NT2/D1 (cell line): ENCODE measurements at places on chromosomes 3 and 15.

GRCh38 chr3:27451842-27452241 is 32.3 kb downstream of the SLC4A7 start:
- DNase-seq: no peak

GRCh38 chr3:190941694-190942260 is 79.3 kb upstream of the GMNC start:
- no peak for DNase-seq

DNA sequence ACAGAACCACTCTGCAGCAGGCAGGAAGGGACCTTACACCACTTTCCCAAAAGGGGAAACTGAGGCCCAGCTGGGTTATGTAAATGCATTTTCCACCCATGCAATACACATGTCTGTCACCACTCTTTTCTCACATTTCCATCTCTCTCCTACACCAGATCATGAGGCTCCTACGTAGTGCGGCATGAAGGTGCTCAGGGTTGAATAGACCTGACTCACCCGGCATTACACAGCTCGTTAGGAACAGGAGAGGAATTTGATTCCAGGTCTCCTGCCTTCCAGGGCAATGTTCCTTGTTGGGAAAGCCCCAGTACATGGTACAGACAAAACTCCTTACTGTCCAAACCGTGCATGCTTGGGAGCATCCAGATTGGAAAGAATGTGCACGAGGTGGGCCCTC is 61.9 kb upstream of the DCLK3 start:
- no peak for DNase-seq

GRCh38 chr3:133159498-133160475 is 121.6 kb downstream of the TMEM108 start:
- DNase-seq: no peak

DNA sequence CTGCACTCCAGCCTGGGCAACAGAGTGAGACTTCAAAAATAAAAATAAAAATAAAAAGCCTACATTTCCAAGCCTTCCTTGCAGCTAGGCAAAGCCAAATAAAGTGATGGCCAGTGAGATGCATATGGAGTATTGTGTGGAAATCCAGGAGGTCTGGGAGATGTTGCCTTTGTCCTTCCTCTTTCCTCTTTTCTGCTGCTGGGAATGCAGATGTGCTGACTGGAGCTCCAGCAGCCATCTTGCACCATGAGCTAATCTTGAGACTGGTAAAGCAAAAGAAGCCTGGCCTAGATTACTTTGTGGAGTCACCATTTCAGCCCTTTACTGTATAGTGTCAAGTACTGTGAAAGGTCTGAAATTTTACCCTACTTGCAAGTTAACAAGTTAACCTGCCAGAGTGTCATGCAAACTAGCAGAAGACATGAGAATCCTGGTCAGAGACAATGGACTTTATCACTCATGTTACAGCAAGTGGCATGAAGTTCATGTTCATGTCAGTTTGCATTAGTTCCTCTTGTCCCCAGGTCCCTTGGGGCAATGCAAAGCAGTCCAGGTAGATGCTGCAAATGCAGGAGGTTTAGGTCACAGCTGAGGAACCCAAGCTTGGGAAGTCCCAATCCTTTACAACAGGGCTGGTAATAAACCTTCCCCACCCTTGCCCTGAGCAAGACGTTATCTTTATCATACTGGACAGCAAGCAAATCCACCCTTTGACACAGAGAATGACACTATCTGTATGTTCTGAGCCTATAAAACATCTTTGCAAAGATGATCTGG is 103.1 kb downstream of the TLE3 start:
- no peak for DNase-seq

DNA sequence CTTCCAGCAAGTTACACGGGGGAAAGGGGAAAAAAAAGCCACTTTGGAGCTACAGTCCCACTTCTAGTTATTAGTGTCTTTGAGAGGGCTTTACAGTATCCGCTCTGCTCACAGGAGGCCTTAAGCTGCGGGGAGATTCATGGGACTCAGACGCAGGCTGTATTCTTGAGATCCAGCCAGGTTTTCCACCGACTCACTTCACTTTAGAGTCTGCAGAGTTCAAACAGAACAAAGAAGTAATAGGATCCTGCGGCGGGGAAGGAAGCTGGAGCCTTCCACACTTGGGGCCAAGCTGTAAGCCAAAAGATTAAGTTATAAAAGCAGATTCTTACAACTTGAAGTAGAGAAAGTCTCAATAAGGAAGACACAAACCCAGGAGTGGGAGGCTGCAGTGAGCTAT is 60.2 kb upstream of the FAM174B start:
- no peak for DNase-seq

DNA sequence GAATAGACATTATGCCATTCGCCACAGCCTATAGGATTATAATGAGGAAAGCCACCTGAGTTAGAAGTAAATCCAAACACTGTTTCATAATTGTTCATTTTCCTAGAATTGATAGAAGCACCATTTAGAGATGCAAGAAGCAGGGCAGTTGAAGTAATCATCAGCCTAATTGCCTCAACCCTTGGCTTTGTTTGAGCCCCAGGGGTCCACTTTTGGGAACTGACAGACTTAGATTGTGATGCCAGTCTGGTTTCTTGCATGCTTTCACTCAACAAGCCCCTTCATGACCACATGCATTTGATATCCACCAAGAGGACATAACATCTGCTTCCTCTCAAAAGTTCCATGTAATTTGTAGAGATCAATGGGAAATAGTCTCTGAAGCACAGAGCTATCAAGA is 97.2 kb upstream of the COL8A1 start:
- DNase-seq: no peak
